Cardiac muscle cell (in vitro differentiated cells and primary cell): ENCODE measurements at places on chromosomes 11 and 22.

GRCh38 chr22:33544707-33545106 lies 375.6 kb downstream of the LARGE1 start:
- peak; percentile 19 for DNase-seq

GRCh38 chr11:126776119-126776518 lies 224.5 kb downstream of the KIRREL3 start:
- no peak for DNase-seq

DNA sequence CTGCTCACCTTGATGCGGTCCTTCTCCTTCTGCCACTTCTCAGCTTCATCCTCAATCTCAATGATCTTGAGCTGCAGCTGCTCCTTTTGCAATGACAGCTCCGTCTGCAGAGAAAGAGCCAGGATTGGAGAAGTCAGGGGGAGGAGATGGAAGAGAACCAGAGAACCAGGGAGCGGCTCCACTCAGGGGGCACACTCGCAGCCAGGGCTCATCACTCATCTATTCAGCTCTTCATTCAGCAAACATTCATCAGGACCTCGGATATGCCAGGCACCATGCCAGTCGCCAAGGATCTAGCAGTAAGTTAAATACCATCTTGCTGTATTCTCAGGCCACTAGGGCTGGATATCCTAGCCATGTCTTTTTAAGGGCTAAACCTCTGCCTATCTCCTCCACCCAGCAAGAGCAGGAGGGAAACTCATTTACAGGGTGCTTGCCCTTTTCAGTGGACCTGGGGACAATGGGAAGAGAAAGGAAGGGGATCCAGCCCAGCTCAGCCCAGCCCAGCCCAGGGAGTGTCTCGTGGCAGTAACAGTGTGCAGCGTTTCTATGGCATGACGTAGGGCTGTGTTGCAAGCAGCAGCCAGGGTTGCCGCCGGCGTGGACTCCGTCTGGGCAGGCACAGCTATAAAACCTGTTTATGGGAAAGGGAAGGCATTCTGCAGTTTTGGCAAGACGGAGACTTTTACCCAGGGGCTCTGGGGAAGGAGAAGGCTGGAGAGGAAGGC lies 9.4 kb downstream of the TRIM29 start:
- no peak for DNase-seq

GRCh38 chr22:43923631-43924464 lies at the start of gene PNPLA3:
Gene PNPLA3, plus strand, starts transcription at chr22:43923805. Its CDS starts 107 bp downstream, at chr22:43923912.
- DNase-seq: peak; percentile 91

- peak; percentile 22 for DNase-seq
Measured at GRCh38 chr22:32775957-32776356, 25.5 kb upstream of the TIMP3 start.

- no peak for DNase-seq
Measured at GRCh38 chr11:8008212-8008611, 21.1 kb downstream of the EIF3F start.

DNA sequence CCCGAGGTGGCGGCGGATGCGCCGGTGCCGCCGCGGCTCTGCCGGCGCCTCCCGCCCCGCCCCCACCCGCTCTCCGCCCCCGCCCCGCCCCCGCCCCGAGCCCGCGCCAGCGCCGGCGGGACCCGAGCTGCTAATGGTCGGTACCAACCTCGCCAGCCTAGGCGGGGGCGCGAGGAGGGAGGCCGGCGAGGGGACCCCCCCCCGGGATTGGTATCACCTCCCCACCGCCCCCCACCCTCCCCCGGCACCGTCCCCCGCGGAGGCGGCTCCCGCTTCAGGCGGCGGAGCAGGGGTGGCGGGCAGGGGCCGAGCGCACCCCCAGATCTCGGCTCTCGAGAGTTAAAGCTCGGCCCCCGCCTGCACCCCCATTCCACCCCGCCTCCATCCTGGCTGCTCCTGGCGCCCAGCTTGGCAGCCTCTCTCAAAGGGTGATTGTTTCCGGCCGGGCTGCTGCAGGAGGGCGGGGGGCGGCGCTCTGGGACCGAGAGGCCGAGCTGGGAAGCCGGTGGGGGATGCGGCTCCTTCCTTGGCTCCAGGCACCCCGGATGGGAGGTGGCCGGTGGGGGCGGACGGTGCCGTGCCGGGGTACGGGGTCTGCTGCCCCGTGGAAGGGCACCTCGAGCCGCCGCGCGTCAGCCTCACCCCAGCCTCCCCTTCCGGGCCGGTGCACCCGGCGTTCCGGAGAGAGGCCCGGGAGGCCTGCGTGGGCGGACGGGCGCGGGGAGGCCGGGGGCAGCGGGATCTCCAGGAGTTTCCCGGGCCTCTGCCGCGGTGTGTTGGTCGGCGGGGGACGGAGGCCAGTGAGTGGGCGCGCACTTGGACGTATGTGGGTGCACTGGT lies at the start of gene B3GAT1:
Gene B3GAT1, minus strand, starts transcription at position 40 of the 840 bp plus-strand sequence. CDS start 24,583 bp downstream, outside the sequence.
- DNase-seq: peak; percentile 48

DNA sequence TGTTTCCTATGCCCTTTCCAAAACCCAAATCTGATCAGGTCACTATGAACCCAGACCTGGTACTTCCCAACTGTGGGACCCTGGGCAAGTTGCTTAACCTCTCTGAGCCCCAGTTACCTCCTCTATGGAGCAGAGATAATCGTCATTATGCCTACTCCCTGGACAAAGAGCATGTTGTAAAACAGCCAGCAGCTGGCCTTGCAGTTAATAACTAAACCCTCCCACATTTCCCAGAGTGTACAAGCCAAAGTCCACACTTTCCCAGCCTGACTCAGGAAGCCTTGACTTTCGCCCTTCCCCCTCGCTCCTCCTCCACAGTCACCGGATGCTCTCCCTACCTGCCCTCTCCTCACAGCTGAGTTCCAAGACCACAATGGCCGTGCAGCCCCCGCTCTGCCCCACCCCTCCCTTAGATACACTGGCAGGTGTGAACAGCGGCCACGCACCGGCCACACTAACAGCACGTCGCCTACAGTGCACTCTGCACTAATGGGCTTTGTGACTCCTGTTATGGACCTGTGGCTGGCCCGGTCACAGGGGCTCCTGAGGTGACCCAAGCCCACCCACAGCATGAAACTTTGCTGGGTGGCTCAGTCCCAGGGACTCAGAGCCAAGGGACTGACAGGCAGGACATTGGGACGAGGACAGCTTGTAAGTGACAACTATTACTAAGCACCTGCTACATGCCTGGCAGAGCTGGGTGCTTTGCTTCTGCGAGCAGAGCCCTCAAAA lies 15.6 kb upstream of the MFNG start:
- DNase-seq: no peak

DNA sequence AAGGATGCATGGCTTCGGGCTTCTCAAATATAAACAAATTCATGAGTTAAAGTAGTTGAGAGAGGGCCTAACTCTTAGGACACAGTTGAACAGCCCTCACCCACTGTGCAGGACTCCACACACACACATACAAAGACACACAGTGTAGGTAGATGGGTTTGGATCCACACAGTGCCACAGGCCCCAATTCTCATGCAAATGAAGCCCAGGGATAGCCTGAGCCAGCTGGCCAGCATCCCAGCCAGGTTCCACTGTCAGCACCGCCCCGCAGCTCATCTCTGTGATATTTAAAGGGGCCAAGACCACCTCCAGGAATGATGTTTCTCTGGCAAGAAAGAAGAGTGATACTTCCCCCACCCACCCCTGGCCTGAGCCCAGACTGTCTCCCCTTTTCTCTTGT lies 11.7 kb downstream of the SLC35C1 start:
- DNase-seq: no peak

- DNase-seq: no peak
Measured at GRCh38 chr22:50201191-50202129, 649 bp downstream of the SELENOO start.
